ENCODE measurements at places on chromosomes 1 and 21.

DNA sequence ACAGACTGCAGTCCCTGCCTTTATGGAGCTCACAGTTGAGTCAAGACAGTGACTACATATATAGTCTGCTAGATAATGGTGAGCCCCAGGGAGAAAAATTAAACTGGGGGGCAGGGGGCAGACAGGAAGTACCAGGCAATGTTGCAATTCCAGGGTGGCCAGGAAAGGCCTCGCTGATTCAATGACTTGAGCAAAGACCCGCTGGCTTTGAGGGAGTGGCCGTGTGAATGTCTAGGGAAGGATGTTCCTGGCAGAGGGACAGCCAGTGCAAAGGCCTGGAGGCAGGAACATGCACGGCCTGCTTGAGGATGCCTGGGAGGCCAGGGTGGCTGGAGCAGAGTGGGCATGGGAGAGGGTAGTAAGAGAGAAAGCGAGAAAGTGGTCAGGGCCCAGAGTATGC, 23.0 kb upstream of the EPHA8 start:
- no peak for DNase-seq

- no peak for DNase-seq
Measured at GRCh38 chr1:89286549-89287180, 14.0 kb upstream of the GBP5 start.

DNA sequence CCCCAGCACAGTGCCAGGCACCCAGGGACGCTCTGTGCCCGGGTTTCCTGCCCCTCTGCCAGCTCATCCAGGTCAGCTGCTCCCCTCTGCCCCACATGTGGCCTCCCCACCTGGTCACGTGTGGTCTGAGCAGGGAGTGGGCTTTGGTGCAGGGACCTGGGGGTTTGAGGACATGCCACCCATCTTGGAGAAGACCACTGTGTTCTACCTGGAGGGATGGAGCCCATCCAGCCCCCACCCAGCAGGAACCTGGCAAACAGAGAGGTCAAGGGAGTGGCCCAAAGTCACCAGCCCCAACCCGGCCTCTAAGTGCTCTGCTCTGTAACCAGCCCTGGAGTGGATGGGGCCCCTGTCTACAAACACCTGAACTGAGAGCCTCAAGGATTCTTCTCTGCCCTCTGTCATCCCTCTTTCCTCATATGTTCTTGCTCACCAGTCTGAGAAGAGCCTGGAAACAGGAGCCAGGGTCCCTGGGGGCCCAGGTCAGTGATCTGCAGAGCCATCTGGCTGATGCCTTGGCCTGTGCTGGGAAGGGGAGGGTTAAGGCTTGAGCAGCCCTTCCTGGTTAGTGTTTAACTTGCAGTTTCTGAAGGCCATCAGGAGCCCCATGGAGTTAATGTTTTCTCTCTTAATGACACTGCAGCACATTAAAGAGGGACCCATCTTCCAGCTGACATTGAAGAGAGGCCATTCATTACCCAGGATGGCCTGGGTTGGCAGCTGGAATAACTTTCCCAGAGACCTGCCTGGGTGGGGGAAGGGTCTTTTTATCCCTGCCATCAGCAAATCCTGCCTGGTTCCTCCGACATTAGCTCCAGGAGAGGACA, 235.4 kb downstream of the PTPRU start:
- DNase-seq = peak; percentile 75

DNA sequence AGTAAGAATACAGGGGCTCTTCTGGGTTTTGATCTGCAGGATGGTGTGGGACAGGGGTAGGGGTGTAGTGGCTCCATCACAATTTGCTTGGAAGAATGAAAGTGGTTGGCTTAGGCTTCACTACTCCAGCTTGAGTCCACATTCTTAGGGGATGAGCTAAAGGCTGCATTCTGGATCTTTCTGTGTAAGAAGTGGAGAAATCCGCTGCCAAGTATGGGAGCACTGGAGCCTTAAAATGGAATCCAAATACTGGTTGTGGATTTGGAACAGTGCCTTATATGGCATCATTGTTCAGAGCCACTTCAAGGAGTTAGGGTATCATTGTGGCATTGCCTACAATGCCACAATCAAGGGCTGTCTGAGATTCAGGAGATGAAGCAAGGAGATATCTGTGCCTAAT, 187.1 kb downstream of the LMO4 start:
- DNase-seq = no peak

DNA sequence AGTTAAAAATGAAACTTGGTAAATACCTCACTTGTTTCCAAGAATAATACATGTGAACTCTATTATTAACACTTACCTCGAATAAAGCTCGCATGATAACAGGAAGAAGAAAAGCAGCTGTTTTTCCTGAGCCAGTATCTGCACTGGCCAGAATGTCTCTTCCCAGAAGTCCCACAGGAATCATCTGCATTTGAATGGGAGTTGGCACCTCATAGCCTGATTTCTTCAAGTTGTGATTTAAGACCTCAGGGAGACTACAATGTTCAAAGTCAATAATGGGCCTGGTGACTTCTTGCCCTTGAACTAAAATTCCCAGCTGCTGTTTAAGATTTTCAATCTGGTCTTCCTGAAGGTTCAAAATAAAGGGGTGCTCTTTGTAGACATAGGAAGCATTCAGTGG, 3.8 kb downstream of the DDX59 start:
- DNase-seq = no peak

DNA sequence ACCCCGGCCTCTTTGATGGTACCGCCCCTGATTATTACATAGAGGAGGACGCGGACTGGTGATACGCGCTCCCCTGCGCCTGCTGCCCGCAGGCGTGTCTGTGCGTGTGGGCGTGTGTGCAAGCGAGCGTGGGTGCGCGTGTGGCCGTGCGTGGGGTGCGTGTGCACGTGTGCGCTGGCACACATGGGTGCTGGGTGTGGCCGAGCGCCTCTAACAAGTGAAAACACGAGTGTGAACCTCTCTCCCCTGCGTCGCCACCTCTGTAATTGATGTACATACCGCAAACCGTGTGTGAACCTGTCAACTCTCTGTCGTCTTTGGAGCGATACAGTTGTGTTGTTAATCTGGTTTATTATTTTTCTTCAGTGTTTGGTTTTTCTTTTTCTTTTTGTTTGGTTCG, 87.8 kb upstream of the TMEM51 start:
- no peak for DNase-seq

- no peak for DNase-seq
Measured at GRCh38 chr1:83516369-83516768, 482.6 kb downstream of the TTLL7 start.

GRCh38 chr1:64829411-64830029, 84.6 kb downstream of the RAVER2 start:
- DNase-seq = no peak

GRCh38 chr1:231779081-231779480, 152.5 kb downstream of the DISC1 start:
- no peak for DNase-seq

DNA sequence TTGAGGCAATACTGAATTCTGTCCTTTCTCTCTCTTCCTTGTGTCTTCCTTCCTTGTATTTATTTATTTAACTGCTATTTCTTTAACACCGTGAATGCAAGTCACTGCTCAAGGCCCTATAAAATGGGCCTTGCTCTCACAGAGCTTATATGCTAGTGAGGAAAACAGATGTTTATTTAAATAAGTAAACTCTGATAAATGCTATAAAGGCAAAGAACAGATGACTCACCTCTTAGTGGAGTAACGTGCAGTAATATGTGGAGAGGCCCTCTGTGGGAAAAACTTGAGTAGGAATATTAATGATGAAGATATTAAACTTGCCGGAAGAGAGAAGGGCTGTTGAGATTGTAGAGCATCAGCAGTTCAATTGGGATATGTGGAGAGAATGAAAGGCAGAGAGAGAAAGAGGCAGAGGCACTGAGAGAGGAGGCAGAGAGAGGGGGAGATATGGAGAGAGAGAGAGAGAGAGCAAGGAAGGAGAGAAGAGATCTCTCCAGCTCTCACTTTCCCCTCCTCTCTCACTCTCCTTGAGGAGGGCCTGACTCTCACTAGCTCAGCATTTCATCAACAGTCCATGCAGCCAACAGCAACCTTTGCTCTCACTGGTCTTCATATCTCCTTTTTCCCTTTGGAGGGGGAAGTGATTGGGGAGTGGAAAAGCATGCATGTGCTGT, 322.2 kb downstream of the LMX1A start:
- no peak for DNase-seq

DNA sequence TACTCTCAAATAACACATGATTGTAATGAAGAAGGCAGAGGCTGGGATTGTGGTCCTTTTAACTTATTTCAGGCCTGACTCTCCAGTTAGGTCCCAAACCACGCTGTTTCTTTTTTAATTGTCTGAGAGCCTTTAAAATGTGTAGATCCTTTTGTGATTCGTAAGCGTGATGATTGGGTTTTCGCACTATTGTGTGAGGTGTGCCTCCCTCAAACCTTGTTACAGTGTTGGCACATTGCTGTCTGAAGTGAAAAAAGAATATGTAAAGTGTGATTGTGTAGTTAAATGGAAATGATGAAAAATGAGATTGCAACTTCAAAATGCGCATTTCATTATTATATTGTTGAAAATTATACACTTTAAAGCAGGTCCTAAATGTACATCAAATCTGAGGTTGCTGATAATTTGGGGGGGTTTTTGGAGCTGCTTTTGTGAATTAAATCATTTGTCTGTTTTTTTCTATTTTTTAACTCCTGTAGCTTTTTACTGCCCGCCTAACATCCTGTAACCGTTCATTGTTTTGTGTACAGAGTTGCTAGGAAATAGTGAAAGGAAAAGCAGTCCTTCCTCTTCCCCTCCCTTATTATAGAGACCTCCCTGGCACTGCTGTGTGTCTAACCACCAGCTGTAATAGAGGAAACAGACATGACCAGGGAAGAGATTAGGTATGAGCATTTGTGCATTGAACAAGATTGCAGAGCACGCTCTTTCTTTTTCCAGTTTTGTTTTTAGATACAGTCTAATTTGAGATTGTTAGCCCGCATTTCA, 43.3 kb downstream of the IARS2 start:
- no peak for DNase-seq

DNA sequence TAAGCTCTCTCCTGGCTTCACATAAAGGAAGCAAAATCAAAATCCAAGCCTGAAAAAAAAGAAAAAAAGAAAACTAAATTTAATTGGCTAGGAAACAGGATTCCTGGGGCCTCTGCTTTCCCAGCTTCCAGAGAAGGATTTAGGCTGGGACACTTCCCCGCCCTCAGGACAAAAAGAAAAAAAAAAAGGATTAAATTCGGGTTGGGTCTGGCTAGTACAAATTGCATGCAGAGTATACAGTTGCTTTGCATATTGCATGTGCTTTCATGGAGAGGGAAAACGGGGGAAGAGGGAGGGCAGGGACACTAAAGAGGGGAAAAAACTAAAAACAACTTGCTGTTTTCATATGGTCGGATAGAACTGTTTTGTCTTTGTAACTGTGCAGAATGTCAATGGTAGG, 42.7 kb downstream of the OLIG1 start:
- DNase-seq = no peak

DNA sequence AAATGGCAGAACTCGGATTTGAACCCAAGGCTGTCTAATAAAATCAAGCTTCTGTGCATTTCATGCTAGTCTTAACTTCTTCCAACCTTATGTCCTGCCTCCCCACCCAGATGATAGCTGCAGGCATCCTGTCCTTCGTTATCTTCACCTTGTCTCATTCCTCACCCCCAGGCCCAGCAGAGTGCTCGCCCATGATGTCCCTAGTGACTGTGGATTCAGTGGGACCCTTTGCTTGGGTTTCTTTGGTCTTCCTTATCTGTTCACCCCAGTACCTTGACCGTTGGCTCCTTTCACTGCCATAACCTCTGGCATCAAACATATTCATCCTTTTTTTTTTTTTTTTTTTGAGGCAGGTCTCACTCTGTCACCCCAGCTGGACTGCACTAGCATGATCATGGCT, 5.6 kb upstream of the BSDC1 start:
- no peak for DNase-seq

- no peak for DNase-seq
Measured at GRCh38 chr1:78871249-78871648, 135.3 kb downstream of the ADGRL4 start.

- DNase-seq = no peak
Measured at GRCh38 chr1:52240592-52241210, 98.8 kb downstream of the ZFYVE9 start.

GRCh38 chr1:221735999-221736398, 5.9 kb downstream of the DUSP10 start:
- no peak for DNase-seq

- DNase-seq = no peak
Measured at GRCh38 chr1:216210081-216210480, 213.2 kb downstream of the USH2A start.

- DNase-seq = peak; percentile 82
Measured at GRCh38 chr21:33308586-33309490, 15.9 kb upstream of the IFNAR1 start.

DNA sequence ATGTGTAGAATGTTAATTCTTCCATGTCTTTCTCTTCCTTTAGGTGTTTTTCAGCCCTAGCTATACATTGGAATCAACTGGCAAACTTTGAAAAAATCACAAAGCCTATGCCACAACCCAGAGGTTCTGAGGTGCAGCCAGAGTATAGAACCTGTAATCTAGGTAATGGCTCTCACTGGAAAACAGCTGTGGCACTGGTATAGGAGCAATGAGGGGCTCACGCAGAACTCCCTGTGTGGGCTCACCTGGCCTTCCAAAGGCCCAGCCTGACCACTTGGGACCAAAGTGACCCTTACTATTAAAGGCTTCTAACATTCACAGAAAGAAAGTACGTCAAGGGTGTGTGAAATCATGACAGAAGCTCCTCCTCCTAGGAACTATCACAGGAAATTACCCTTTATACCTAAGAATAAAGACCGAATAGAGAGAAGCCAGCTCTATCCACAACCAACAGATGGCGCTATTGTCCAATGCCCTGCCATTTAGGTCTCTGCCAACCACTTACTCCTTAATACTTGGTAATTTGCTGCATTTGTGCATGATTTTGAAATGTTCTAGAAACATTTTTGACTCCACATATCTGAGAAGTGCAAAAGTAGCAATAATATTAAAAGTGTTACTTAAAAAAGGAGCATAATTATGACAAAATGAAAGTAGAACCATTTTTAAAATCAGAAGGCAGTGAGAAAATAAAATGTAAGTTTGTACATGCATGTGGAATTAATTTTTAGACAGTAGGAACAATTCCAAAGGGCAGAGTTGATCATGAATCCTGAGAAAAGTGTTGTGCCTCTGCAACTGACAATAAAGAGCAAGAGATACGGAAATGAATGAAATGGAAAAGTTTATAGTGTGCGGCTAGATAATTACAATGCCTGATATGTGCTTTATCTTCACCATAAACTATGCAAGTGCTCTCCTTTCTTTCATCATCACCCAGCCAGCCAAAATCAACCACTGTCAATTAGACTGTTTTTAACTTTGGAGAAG, 93.1 kb upstream of the HAO2 start:
- DNase-seq = no peak

Measured in NCI-H187 treated with DMSO at 0.1 percent for 48 hours (cell line).